ENCODE measurements at places on chromosomes 1 and 21.

DNA sequence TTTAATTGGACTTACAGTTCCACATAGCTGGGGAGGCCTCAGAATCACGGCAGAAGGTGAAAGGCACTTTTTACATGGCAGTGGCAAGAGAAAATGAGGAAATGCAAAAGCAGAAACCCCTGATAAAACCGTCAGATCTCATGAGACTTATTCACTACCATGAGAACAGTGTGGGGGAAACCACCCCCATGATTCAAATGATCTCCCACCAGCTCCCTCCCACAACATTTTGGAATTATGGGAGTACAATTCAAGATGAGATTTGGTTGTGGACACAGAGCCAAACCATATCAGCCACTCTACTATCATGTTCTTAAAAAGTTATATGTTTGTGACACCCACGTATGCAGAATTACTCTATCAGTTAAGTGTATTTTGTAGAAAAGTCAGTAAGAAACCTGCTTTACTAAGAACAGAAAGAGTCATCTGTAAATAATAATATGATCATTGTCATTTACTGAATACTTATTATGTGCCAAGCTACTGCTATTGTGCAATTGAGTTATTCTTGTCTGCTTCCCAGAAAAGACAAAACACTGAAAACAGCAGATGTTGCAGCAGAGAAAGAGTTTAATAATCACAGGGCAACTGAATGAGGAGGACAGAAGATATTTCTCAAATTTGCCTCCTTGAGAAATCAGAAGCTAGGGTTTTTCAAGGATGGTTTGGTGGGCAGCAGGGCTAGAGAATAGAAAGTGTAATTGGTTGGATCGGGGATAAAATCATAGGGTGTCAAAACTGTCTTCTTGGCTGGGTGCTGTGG lies 207.7 kb upstream of the FGGY start:
- DNase-seq, result no peak

- DNase-seq, result peak; percentile 20
These were observed 10.1 kb downstream of the VANGL2 start for GRCh38 chr1:160410406-160411005.

- DNase-seq, result no peak
These were observed 49.7 kb downstream of the DMRTA2 start for GRCh38 chr1:50373532-50373931.

GRCh38 chr1:15797614-15798390 lies 9.6 kb downstream of the UQCRHL start:
- no peak for DNase-seq

- DNase-seq, result no peak
These were observed 152.5 kb upstream of the KCND3 start for GRCh38 chr1:112141923-112142322.

DNA sequence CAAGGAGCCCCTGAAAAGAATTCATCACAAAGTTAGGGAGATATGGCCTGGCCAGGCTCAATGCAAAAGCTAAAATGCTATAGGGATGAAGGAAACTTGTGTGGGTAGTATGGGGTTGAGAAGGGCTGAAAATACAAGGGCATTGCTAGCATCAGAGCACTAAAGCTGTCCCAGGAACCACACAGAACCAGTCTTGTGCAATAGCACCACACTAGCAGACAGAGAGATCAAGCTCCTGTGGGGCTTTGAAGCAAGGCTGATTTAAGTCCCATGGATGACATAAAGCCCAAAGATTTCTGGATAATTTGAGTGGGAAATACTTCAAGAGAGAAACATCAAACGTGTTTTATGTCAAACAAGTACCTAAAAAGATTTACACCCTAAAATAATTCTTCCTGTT lies 97.1 kb downstream of the VAV3 start:
- DNase-seq, result no peak

Measured in DMS79 (cell line).